ENCODE measurements at places on chromosomes 11 and 22.

DNA sequence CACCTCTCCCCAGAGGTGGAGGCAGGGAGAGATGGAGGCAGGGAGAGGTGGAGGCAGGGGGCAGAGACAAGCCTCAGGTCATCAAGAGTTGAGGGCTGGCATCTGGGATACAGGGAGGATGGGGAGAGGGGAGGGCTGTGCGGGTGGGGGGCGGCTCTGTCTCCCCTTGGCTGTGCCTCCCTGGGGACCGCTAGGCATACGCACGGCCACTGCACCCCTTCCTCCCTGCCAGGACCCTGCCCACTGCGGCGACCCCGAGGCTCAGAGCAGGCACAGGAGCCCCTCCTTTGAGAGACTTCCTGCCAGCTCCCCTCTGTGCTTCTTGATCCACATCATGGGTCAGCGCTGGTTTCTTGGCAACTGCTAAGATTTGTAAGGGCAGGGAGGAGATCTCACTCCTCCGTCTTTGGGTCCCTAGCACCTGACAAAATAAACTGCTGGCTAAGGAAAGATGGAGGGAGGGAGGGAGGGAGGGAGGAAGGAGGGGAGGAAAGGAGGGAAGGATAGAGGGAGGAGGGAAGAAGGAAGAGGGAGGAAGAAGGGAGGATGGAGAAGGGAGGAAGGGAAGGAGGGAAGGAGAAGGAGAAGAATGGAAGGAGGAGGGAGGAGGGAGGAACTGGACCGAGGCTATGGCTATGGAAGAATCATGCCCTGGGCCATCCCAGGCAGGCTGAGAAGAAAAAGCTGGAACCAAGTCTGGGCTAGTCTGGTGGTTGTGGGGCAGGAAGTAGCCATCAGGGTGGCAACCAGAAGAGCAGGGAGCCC, 18.5 kb downstream of the PRR33 start:
- no peak for DNase-seq

DNA sequence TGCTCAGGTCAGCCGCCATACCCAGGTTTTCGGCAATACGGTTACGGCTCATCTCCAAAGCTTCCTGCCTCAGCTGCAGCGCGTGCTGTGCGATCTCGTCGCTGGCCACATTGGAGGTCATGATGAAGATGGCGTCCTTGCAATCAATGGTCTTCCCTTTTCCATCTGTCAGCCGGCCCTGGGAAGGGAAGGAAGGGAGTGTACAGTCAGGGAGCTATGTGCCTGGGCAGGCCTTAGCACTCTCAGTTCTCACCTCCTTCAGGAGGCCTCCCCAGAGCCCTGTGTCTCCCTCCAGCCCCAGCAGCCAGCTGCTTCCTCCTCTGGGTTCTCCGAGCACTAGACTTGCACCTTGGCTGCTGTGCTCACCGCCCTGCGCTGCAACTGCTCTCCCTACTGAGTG, 51.5 kb upstream of the PHOX2A start:
- DNase-seq = no peak

DNA sequence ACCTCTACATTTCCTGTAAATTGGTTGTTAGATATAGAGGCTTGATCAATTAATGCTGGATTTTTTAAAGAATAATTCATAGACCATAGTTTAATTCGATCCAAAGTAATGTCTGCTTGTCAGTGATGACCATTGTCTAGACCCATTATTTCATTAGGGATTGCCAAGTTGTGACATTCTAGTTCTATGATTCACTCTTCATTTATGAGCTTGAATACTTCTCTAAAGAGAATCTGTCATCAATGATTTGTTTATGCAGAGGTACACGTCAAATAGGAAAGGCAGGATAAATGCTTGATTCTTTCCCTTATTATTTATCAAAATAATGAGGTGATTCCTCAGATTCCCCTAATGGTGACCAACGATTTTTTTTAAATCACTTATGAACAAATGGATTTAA, 24.0 kb upstream of the ROBO3 start:
- no peak for DNase-seq

DNA sequence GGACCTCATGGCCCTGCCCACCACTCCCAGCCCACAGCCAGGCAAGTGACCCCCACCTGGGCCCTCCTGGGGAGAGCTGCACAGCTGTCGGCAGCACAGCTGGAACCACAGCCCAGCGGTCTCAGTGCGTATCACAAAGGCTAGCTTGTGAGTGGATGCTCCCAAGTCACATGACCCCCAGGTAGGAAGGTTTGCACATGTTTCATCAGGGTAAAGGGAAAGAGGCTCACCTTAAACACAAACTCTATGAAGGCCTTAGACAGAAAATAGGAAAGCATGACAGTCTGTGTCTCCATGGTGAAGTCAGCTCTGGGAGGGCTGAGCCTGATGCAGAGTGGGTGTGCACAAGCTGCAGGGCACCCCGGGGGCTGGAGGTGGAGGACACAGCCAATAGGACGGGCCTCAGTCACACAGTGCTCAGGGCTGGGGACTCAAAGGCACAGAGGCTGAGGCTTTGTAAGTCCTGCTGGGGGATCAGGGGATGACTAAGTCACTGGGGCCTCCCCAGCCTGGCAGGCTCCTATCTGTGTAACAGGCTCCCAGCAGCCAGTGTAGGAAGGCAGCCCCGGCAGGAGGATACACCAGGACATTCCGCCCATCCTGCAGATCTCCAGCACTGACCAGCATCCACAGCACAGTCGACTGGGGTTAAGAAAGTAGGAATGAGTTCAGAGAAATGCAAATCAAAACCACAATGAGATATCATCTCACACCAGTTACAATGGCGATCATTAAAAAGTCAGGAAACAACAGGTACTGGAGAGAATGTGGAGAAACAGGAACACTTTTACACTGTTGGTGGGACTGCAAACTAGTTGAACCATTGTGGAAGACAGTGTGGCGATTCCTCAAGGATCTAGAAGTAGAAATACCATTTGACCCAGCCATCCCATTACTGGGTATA, 22.0 kb downstream of the CELSR1 start:
- no peak for DNase-seq

DNA sequence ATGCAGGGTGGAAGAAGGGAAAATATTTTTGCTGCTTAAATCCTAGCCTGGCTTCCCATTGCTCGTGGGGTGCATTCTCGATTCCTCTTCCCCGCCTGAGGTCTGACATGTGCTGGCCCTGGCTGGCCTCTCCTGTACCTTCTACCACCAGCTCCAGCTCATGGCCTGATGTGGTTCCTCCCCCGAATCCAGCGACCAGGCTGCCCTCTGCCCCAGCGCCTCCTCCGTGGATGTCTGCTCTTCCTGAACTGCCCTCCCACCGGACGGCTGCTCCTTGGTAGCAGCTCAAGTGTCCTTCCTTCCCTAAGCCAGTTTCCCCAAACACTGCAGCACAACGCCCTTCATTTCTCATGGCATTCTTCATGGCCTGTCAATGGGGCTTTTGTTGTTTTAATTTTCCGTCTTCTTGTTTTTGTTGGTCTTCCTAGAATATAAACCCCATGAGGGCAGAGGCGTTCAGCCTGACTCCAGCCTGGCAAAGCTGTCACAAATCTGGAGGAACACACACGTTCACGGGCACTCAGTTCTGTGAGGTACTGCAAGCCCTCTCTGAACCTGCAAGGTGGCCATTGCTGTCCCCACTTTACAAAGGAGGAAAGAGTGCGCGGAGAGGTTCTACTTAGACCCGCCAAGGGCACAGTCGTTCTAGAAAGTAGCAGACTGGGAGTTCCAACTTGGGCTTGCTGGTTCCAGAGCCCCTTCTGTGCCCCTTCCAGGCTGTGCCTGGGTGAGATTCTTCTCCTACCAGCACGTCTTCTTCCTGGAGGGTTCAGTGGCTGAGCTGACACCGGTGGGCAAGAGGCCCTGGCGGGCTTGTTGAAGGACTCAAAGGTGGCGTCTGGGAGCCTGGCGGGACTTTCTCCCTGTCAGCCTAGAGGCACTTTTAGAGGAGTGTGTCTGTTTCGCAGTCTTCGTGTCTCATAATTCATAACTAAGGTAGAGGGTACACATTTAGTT, 953 bp upstream of the LRP5 start:
- DNase-seq = no peak

DNA sequence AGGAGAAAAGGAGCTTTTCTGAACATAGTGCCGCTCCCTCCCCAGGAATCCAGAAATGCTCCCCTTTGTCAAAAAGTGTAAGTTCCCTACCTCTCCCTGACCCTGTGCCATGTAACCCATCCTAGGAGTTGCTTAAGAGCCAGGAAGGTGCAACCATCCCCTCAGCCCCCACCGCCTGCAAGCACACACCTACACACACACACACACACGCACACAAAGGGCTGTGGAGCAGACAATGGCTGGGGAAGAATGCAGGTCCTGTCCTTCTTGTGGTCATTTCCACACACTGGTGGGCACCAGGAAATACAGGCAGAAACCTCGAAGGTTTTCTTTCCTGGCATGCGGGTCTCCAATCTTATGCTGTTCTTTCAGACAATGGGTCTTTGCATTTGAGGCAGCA, 1.2 kb downstream of the P2RX3 start:
- DNase-seq = no peak

DNA sequence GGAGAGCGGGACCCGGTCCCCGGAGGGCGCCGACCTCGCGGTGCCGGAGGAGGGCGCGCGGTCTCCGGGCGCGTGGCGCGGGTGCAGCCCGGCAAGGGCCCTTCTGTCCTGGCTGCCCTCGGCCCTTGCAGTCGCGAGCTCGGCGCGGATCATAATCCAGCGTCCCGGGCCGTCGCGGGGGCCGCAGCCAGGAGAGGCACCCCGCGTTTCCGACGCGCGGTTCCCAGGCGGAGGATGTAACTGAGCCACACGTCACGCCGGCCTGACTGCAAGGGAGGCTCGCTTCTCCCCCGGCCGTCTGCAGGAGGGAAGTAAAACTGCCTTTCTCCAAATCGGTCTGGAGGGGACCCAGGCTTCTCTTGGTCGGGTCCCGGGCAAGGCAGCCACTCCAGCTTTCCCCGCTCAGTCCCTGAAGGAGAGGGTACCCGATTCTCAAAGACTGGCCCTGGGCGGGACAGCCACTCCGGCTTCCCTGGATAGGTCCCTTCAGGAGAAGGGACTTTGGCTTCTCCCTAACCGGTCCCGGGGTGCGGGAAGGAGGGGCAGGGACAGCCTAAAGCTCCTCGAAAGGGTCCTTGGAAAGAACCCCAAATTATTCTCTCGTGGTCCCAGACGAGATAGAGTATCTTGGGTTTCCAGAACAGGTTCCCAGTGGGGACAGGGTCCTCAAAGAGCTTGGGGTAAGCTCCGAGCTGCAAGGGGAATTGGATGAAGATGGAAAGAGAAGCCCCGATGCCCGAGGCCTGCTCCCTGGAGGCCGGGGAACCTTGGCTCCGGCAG, 836 bp downstream of the SPON1 start:
- no peak for DNase-seq

Measured in urinary bladder (tissue), 4 donors.